ENCODE measurements at places on chromosomes 6 and 20.
A peak's percentile ranks its signal among the peaks of the same experiment; 100 is the strongest.

DNA sequence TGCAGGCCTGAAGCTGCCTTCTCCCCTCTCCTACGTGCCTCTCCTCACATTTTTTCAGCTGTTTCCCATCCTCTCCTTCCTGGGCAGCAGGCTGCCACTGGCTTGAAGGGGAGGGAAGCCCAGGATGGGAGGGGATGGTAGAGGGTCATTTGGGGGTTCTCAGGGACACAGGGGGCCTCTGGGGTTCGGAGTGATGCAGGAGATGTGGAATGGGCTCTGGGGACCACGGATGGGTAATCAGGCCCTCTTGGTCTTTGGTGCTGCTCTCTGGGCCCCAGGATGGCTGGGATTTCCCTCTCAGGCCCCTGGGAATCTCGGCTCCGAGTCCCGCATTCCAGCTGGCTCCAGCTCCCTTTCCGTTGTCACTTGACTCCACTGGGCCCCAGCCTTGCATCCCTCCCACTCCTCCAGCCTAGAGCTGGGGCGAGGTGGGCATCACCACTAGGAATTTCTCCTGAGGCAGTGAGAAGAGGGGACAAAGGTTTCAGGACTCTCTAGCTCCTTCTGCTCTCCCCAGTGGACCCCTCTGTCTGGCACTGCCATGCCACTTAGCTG lies 2.0 kb upstream of the DDR1 start:
- no peak for DNase-seq

GRCh38 chr20:50572938-50573777 lies 63.0 kb downstream of the PTPN1 start:
- DNase-seq: no peak

- DNase-seq: peak; percentile 1
These were observed 621.9 kb upstream of the CITED2 start for GRCh38 chr6:139996253-139996834.

DNA sequence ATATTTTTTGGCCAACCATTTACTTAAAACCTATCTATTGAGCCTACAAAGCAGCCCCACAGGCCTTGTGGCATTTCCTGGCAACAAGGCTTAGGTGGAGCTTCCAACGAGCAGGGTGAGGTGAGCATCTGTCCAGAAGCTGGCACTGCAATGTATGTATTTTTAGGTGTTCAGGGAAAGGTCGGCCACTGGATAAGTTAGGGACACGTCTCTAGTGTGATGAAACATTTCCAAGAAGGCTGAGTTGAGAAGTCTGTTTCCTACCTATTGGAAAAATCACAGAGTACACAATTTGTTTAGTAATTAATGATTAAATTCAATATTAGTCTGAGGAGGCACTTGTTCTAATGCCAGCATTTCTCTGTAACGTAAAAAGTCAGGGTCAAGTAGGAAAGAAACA lies 17.8 kb upstream of the RCAN2 start:
- no peak for DNase-seq
